Right atrium auricular region (tissue), 2 donors: ENCODE measurements at places on chromosomes 16 and 17. TPM values are rescaled to one million over a fixed set of nuclear protein-coding genes. Genes with fewer than 3 reads are reported as not detected.

Gene PROCA1
- total RNA-seq = 0.94 TPM

Gene PRSS21
- not detected for total RNA-seq

Gene ZSCAN10
- not detected for total RNA-seq

Gene EFCAB5
- total RNA-seq = not detected

Gene PTGES3L
- total RNA-seq = 29.6 TPM

Gene GPR139
- total RNA-seq = not detected

DNA sequence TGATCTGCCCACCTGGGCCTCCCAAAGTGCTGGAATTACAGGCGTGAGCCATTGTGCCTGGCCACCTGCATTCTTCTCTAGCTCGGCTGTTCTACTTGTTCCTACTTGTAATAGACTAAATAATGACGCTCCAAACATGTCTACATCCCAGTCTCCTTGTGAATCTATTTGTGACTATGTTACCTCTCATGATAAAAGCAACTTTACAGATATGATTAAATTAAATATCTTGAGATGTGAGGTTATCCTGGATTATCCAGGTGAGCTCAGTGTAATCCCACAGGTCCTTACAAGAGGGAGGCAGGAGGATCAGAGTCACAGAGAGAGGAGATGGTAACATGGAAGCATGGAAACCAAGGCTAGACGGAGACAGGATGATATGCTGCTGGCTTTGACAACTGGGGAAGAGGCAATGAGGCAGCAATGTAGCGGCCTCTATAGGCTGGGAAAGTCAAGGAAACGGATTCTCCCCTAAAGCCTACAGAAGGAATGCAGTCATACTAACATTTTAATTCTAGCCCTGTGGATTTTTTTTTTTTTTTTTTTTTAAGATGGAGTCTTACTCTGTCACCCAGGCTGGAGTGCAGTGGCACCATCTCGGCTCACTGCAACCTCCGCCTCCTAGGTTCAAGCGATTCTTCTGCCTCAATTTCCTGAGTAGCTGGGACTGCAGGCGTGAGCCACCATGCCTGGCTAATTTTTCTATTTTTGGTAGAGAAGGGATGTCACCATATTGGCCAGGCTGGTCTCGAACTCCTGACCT, 5.0 kb upstream of the LASP1 start:
- H3K36me3 ChIP-seq = no peaks in the 10 kb centered on the region
- no peak overlapping the region for H3K27ac ChIP-seq
- H3K4me3 ChIP-seq = no peak overlapping the region

GRCh38 chr16:5073279-5073629, 1.6 kb downstream of the ALG1 start:
- no peaks in the 10 kb centered on the region for H3K27me3 ChIP-seq
- no peaks in the 10 kb centered on the region for H3K4me1 ChIP-seq
- no peak overlapping the region for H3K4me3 ChIP-seq

DNA sequence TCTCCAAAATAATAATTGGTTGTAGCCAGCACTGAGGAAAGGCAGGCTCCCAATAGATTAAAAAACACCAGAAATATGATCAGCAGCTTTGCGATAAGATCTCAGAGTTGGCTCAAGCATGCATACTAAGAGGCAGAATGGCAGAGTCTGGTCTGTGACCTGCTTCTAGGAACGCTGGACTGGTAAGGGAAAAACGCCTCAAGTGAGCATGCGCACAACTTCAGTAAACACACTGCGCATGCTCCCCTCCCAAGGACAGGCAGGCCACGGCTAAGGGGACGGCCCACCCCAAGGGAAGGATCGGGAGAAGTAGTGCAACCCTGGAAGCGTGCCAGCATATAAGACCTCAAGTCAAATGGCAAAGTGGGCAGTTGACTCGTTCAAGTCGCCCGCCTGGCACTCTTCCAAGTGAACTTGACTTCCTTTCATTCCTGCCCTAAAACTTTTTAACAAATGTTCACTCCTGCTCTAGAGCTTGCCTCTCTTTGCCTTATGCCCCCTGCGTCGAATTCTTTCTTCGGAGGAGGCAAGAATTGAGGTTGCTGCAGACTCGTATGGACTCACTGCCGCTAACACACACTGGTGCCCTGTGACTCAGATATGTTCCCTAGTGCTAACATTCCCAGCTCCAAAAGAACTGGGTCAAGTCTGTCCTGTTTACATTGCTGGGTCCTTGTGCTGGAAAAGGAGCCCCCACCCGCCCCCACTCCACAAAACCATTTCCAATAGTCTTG, 22.4 kb upstream of the PRM1 start:
- H3K36me3 ChIP-seq = no peaks in the 10 kb centered on the region
- H3K4me1 ChIP-seq = no peaks in the 10 kb centered on the region
- DNase-seq = no peak
- no peak overlapping the region for H3K4me3 ChIP-seq
- H3K27ac ChIP-seq = no peak overlapping the region

DNA sequence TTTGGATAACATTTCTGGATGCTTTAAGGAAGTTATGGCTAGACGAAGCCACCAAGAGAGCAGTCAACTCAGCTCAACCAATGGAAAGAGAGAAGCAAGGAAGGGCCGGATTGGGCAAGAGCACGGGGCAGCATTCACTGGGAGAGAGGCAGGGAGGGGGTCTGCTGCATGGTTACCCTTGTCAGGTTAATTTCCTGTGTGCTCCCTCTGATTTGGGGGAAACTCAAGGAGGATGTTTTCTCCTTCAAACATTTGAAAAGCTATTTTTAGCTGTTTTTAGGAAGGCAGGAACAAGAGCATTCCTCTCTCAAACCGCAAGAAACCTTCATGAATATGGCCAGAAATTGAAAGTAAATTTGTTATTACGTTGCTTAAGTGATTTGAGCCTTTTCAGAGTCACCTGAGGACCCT, 118.5 kb upstream of the ZFHX3 start:
- peak overlapping the region; percentile 20 for H3K27ac ChIP-seq
- peak overlapping the region; percentile 25 for H3K4me3 ChIP-seq
- no peaks in the 10 kb centered on the region for H3K36me3 ChIP-seq
- no peak for DNase-seq
- H3K4me1 ChIP-seq = peaks cover 6% of the 10 kb centered on the region

DNA sequence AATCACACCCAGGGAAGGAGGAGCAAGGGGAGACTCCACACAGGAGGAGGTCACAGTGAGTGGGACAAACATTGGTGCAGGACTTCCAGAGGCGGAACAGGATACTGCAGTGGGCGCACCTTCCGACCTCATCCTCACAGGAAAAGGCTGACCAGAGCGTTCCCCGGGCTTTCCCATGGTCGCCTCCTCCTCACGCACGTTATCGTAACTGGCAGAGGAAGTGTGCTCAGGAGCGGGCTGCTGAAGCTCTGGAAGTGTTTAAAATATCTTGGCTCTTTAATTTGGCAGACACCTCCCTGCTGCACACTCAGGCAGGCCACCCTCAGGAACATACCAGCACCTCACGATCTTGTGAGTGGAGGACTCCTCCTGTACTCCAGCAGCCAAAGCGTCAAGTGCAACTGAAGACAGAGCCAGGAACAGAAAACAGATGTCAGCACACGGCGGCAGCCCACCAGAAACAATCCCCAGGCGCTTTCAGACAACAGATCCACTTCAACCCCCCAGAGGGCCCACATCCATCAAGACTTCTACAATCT, 17.5 kb downstream of the FANCA start:
- peaks cover 13% of the 10 kb centered on the region for H3K4me1 ChIP-seq
- H3K27me3 ChIP-seq = no peaks in the 10 kb centered on the region
- peak overlapping the region; percentile 73 for H3K27ac ChIP-seq

- no peak for DNase-seq
- no peaks in the 10 kb centered on the region for H3K27me3 ChIP-seq
- no peak overlapping the region for H3K4me3 ChIP-seq
- H3K27ac ChIP-seq = no peak overlapping the region
These were observed 41.4 kb upstream of the ANKFN1 start for GRCh38 chr17:56111706-56112485.

GRCh38 chr16:54928411-54929089, 2.1 kb upstream of the IRX5 start:
- H3K36me3 ChIP-seq = no peaks in the 10 kb centered on the region
- H3K27ac ChIP-seq = peak overlapping the region; percentile 71
- H3K4me3 ChIP-seq = peak overlapping the region; percentile 67
- no peaks in the 10 kb centered on the region for H3K4me1 ChIP-seq

DNA sequence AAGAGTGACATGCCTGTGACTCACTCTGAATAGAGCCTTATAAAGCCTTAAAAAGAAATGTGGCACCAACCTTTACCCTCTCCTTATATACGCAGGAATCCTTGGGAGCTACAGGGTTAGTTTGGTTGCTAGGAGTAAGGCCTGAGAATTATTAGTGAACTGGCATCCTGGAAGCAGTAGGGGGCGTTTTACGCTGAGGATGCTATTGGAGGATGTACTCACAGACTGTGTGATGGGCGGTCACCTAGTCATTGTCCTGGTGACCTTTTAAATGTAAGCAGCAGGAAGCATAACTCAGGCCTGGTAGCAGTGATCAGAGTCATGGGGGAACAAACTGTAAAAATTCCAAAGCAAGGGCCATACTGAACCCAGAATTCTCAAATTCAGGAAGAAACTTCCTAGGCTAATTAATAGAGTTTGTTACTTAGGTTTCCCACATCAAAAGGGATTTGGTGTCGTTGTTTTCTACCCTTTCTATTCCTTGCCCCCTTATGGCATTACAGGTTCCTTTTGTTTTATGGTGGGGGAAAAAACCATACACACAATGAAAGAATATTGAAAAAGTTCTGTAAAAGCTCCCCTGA, 153.8 kb downstream of the SNX11 start:
- no peaks in the 10 kb centered on the region for H3K36me3 ChIP-seq
- H3K27me3 ChIP-seq = no peaks in the 10 kb centered on the region
- no peak overlapping the region for H3K4me3 ChIP-seq
- H3K4me1 ChIP-seq = no peaks in the 10 kb centered on the region
- no peak for DNase-seq

DNA sequence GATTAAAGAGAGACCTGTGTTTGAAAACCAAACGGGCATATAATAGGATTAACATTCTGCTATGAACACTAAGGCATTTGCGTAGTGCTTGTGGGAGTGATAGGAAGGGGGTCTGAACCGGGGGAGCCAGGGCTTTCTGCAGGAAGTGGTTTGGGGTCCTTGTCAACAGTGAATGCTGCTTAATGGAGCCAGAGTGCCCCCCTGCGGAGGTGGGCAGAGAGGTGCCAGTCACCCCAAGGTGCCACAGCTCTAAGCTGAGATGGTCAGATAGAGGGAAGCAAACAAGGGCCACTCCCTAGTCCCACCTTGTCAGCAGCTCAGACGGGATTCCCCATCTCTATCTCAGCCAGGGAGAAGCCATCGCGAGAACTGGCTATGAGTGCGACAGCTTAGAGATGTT, 17.7 kb downstream of the NAA60 start:
- H3K36me3 ChIP-seq = peaks cover 3% of the 10 kb centered on the region
- H3K27ac ChIP-seq = peak overlapping the region; percentile 0
- no peak overlapping the region for H3K4me3 ChIP-seq
- H3K27me3 ChIP-seq = no peaks in the 10 kb centered on the region
- H3K4me1 ChIP-seq = peaks cover 82% of the 10 kb centered on the region

GRCh38 chr16:27922433-27922832, 141.1 kb downstream of the GSG1L start:
- H3K4me3 ChIP-seq = no peak overlapping the region
- H3K4me1 ChIP-seq = no peaks in the 10 kb centered on the region
- DNase-seq = no peak
- H3K36me3 ChIP-seq = no peaks in the 10 kb centered on the region

DNA sequence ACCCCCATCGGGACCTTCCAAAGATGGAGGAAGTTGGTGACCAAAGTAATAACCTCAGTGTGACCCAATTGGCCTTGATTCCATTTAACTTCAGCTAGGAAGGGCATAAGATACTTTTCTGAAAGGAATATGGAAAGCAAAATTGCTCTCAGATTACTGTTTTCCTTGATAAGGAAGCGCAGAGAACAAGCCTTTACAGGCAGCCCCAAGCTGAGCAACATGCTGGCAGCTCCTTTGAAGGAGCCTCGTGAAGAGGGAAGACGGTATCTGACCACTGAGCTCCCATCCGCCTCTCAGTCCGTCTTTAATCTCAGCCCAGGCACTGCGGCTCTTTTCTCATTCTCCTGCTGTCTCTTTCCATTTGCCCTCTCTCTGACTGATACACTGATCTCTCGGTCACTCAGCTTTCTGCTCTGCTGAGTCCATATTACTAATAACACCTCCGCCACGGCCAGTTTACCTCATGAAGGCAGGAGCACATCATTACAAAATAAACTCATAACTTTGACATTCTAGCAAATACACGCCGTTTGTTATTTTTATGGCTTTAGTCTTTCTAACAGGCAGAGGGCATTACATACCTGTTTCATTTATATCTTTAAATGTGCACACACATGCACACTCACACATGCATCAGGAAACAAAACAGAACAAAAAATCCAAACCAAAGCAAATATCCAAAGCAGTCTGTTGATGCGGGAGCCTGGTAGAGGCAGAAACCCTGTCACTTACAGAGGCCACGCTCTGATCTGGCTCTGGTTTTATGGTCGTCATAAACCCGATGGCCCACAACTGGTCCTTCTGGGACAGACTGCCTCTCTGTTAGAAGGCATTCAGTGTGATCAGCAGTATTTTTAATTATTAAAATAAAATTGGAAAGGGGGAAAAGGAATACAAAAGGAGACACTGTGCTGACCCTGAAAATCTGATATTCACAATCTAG, 183.2 kb downstream of the AATF start:
- DNase-seq = no peak
- no peak overlapping the region for H3K4me3 ChIP-seq
- H3K27ac ChIP-seq = no peak overlapping the region
- no peaks in the 10 kb centered on the region for H3K4me1 ChIP-seq

DNA sequence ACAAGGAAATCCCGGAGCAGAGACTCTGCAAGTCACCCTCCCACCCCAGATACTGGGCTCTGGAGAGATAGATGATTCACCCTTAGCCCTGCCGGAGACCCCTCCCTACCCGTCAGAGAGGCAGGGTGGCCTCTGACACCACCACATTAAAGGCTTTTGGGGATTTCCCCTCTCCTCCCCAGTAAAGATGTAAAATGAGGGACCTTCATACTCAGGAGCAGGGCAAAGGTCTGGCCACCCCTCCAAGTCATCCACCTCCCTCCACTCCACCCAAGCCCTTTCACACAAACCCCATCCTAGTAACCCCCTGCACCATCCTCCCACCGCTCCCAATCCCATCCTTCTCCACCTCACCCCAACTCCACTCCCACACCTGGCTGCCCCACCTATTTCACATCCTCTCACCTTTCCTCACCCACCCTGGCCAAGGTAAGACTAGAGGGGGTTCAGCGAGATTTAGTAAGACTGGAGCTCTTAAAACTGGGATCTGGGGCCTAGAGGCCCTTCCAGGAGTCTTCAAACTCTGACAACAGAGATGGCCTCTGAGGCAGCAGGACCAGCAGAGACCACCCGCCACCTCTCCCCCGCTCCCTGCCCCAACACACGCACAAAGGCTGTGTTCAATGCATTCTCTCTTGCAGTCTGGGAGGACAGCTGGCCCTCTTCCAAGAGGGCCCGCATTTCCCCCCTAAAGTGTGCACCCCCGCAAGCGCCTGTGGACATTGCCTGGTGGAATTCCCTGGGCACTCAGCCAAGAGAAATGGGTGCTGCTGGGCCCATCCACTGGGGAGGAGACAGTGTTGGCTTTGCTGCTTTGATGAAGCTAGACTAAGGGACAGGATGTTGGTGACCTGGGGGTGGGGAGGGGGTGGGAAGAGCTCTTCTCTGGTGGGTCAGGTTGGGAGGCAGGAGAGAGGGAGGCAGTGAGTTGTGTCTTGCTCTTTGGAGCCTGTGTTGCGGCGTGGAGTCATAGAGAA, 1.1 kb downstream of the ABAT start:
- no peaks in the 10 kb centered on the region for H3K27me3 ChIP-seq
- peak overlapping the region; percentile 70 for H3K4me3 ChIP-seq
- no peak overlapping the region for H3K27ac ChIP-seq
- no peak for DNase-seq
